ENCODE measurements at places on chromosomes 7 and 10.
A peak's percentile ranks its signal among the peaks of the same experiment; 100 is the strongest.

DNA sequence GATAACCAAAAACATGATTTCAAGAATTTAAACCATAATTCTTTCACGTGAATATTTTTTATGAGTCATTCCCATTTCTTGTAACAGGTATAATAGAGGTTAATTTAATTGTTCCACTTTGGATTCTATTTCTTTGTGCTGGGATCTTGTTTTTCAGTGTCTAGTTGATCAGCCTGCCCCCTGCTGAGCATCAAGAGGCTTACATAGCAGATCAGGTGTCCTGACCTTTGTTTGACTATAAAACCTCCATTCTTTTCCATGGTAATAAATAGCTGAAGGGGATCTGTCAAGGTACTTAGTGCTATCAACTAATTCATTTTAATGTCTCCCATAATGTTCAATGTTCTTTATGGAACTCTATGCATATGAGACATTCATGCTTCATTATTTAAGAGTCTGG lies 4.9 kb downstream of the COL17A1 start:
- DNase-seq, result peak; percentile 6
- no peaks in the 10 kb centered on the region for H3K27me3 ChIP-seq
- H3K36me3 ChIP-seq, result no peaks in the 10 kb centered on the region
- no peak overlapping the region for H3K27ac ChIP-seq
- no peak overlapping the region for H3K4me3 ChIP-seq

DNA sequence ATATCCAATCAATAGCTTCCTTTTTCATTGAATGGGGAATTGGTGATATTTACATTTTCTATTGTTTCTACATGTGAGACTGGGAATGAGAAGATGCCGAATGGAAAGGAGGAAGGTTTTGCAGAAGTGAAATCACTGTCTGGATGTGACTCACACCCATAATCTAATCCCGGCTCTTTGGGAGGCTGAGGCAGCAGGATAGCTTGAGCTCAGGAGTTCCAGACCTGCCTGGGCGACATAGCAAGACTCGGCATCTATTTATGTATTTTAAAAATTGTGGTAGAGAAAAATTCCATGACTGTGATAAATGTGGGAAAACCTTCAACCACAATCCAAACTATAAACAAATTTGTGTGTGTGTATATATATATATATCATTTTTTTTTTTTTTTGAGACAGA lies 10.9 kb upstream of the FIS1 start:
- no peak overlapping the region for H3K4me3 ChIP-seq
- peaks cover 8% of the 10 kb centered on the region for H3K4me1 ChIP-seq
- H3K27ac ChIP-seq, result no peak overlapping the region
- no peaks in the 10 kb centered on the region for H3K27me3 ChIP-seq
- DNase-seq, result no peak

DNA sequence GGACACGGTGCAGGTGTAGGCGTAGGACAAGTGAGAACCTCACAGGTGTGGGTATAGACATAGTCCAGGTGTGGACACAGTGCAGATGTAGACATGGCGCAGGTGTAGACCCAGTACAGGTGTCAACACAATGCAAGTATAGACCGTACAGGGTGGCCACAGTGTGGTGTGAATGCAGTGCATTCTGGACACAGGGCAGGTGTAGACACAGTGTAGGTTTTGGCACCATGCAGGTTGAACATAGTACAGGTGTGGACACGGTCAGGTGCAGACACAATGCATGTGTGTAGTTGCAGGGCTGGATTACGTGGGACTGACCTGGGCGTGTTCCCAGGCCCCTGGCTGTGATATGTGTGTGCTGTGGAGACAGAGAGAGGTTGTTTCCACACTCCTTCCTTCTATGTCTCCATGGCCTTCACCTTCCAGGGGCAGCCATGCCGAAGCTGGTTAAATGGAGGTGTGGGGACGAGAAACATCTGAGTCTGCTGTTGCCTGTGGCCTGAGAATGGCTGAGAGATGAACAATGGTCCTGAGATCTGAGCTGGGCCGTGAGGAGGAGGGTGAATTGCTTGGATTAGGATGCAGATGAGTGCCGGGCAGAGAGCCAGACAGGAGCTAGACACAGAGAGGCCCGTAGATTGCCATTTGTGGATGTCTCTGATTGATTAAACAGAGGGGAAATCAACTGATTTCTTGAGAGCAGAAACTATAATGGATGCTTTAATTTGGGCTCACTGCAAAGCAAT lies 343.9 kb upstream of the SHH start:
- no peak overlapping the region for H3K4me3 ChIP-seq
- H3K27ac ChIP-seq, result no peak overlapping the region
- no peaks in the 10 kb centered on the region for H3K36me3 ChIP-seq

- H3K4me3 ChIP-seq, result no peak overlapping the region
- no peaks in the 10 kb centered on the region for H3K4me1 ChIP-seq
- H3K27ac ChIP-seq, result no peak overlapping the region
- no peaks in the 10 kb centered on the region for H3K36me3 ChIP-seq
Observed at GRCh38 chr7:108659261-108659660, 89.6 kb downstream of the DNAJB9 start.

DNA sequence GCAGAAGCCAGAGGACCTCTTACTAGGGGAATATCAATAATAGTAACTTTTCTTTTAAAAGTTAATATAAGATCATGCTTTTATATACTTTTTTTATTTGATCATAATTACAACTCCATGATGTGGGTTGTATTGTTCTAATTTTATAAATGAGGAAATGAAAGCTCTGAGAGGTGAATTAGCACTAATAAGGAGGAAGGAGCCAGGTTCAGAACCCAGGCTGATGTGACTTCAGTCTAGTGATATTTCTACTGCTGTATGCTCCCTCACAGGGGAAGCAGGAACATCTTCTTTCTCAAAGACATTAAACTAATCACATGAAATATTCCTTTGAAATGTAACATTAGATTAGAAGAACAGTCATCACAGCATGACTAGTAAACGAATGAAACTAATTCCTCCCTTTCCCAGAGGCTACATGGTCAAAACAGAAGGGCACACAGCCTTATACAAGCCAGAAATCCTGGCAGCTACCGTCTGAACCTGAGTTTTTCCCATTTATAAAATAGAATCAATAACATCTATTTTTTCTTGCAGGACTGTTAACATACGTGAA lies 81.4 kb upstream of the GJD4 start:
- H3K27me3 ChIP-seq, result no peaks in the 10 kb centered on the region
- H3K4me1 ChIP-seq, result no peaks in the 10 kb centered on the region
- H3K4me3 ChIP-seq, result no peak overlapping the region
- H3K27ac ChIP-seq, result no peak overlapping the region
- H3K36me3 ChIP-seq, result no peaks in the 10 kb centered on the region

DNA sequence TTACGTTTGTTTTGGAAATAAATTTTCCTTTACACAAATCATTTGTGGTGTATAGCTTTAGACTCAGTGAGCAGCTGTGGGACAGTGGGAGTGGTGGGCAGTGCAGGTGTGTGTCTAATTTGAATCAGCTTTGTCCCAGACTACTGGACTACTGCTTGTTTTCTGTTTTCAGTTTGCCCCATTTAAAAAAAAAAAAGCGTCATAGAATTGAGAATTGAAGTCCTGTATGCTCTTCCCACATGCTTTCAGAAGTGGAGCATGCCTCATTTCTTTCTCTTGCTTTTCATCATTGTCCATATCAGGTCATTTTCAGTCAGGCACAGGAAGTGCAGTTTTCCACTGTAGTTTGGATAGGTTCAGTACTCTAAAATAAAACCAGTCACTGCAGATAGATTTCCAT lies 66.1 kb downstream of the SHH start:
- no peaks in the 10 kb centered on the region for H3K4me1 ChIP-seq
- H3K27me3 ChIP-seq, result no peaks in the 10 kb centered on the region
- H3K27ac ChIP-seq, result no peak overlapping the region
- H3K4me3 ChIP-seq, result no peak overlapping the region
- H3K36me3 ChIP-seq, result peaks cover 36% of the 10 kb centered on the region
- no peak for DNase-seq

- H3K36me3 ChIP-seq, result no peaks in the 10 kb centered on the region
- DNase-seq, result no peak
- no peaks in the 10 kb centered on the region for H3K27me3 ChIP-seq
- H3K4me3 ChIP-seq, result no peak overlapping the region
- no peaks in the 10 kb centered on the region for H3K4me1 ChIP-seq
- H3K27ac ChIP-seq, result no peak overlapping the region
Observed at GRCh38 chr10:80281292-80281691, 8.2 kb downstream of the MAT1A start.

DNA sequence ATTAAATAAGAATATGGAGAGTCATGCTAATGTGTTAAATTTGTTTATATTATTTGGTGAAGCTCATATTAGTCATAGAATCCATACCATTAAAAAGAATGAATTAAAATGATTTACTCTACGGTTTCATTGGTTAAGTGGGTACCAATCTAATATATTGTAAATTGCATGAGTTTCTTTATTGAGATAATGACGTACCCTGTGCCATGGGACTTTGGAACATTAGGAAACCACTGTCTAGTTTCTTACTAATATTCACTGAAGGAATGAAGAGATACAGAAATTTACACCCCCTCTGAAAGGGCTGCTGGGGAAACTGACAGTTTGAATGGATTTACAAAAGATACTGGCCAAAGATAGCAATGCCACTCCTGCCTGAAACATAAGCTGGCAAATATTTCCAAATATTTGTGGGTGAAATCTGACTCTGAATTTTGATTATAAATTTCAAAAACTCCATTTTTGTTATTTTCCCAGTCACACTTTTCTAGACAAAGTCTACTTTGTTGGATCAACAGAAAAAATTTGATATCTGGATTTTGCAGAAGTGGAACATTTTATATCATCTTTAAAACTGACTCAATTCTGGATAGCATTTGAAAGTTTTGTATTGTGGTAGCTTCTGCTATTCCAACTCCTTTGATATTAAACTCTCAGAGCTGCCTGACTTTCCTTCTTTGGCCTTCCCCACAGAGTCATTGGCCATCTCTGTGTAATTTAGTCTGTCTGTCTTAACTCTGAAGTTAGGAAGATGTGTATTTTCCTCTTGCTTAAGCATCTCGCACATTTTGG lies 22.3 kb downstream of the MDFIC start:
- H3K4me3 ChIP-seq, result no peak overlapping the region
- H3K36me3 ChIP-seq, result peaks cover 17% of the 10 kb centered on the region
- no peak for DNase-seq
- no peak overlapping the region for H3K27ac ChIP-seq
- peaks cover 29% of the 10 kb centered on the region for H3K4me1 ChIP-seq
- no peaks in the 10 kb centered on the region for H3K27me3 ChIP-seq

DNA sequence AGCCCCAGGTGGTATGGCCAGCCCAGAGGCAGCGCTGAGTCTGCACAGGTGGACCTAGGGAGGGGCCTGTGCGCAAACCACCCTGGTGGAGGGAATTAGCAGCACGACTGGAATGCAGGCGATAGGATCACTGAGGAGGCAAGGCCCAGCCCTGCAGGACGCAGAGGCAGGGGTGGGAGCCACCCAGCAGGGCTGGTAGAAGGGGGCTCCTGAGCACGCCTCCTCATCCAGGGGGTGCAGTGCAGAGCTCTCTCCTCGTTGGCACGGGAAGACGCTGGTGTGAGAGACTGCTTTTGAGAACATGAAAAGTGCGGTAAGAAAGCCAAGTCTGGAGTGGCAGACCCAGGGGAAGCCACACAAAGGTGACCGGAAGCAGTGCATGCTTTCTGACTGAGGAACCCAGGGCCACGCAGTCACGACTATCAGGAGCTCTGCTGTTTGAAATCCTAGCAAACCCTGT lies 6.0 kb downstream of the FXYD4 start:
- DNase-seq, result no peak
- H3K27me3 ChIP-seq, result no peaks in the 10 kb centered on the region
- H3K4me1 ChIP-seq, result no peaks in the 10 kb centered on the region
- H3K4me3 ChIP-seq, result no peak overlapping the region

DNA sequence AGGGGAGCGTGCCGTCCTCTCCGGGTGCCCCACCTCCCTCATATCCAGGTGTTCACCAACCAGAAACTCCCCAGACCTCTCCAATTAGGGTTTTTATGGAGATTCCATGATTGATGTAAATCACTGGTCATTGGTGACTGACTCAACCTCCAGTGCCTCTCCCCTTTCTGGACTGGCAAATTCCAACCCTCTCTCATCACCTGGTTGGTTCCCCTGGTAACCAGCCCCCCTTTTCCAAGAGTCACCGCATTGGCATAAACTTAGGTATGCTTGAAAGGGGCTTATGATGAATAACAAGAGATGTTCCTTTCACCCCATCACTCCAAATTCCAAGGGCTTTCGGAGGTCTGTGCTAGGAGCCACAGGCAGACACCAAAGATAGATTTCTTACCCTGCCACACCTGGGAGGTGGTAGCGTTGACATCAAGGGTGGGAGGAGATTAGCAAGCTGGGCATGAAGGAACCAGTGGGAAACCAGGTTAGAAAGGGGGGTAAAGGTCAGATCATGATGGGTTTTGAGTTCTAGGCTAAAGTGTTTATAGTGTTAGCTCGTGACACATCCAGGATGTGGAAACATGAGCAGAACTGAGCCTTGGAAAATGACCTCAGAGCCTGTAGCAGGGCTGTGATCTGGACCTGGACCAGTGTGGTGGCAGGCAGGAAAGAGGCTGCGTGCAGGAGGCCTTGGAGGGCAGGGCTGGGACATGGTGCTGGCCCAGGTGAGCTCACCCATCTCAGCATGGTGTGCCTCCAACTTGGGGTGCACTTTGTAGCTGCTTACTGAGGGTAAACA lies 45.1 kb downstream of the CAMK1D start:
- no peaks in the 10 kb centered on the region for H3K27me3 ChIP-seq
- no peaks in the 10 kb centered on the region for H3K4me1 ChIP-seq
- H3K27ac ChIP-seq, result no peak overlapping the region
- no peaks in the 10 kb centered on the region for H3K36me3 ChIP-seq
- no peak overlapping the region for H3K4me3 ChIP-seq
- DNase-seq, result no peak

GRCh38 chr7:126210707-126211106 lies 1042.0 kb downstream of the GRM8 start:
- no peak overlapping the region for H3K27ac ChIP-seq
- no peaks in the 10 kb centered on the region for H3K4me1 ChIP-seq
- DNase-seq, result no peak
- H3K36me3 ChIP-seq, result no peaks in the 10 kb centered on the region
- no peak overlapping the region for H3K4me3 ChIP-seq

GRCh38 chr10:1229116-1229515 lies 172.9 kb downstream of the WDR37 start:
- no peak overlapping the region for H3K27ac ChIP-seq
- no peaks in the 10 kb centered on the region for H3K27me3 ChIP-seq
- no peak overlapping the region for H3K4me3 ChIP-seq
- no peak for DNase-seq
- no peaks in the 10 kb centered on the region for H3K4me1 ChIP-seq
- H3K36me3 ChIP-seq, result no peaks in the 10 kb centered on the region

- no peaks in the 10 kb centered on the region for H3K36me3 ChIP-seq
- no peak for DNase-seq
- no peak overlapping the region for H3K4me3 ChIP-seq
- no peaks in the 10 kb centered on the region for H3K27me3 ChIP-seq
- no peaks in the 10 kb centered on the region for H3K4me1 ChIP-seq
Observed at GRCh38 chr7:20514364-20514763, 101.1 kb upstream of the ABCB5 start.

Measured in effector memory CD4-positive, alpha-beta T cell (primary cell).